MV-4-11 (cell line): ENCODE measurements at places on chromosomes 11 and 22.

DNA sequence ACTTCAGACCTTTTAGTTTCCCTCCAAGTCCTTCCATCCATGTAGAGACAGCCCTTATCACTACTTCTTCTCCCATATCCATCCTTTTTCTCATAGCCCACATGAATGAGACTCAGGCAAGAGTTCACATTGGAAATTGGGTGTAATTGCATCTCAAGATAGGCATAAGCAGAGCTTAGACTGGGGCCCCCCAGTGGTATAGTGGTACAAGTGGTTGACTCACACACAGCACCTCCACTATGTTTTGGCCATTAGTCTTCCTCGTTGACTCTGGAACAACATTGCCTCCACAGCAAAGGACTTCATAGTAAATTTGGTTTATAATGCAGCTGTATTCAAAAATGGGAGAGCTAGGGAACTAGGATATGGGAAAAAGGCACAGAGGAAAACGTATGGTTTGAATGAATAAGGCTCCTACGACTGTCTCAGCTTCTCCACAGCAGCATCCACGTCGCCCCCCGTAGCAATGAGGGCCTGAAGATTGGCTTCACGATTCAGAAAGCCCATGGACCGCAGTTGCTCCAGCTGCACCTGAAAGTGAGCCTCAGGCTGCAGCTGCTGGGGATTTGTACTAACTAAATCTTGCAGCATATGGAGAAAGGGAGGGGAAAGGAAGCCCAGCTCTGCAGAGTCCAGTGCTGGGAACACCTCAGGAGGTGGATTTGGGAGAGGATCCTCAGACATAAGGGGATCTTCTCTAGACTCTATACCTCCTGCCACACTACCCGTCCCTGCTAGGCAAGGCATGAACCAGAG, 2.4 kb downstream of the UBQLN3 start:
- DNase-seq: no peak

DNA sequence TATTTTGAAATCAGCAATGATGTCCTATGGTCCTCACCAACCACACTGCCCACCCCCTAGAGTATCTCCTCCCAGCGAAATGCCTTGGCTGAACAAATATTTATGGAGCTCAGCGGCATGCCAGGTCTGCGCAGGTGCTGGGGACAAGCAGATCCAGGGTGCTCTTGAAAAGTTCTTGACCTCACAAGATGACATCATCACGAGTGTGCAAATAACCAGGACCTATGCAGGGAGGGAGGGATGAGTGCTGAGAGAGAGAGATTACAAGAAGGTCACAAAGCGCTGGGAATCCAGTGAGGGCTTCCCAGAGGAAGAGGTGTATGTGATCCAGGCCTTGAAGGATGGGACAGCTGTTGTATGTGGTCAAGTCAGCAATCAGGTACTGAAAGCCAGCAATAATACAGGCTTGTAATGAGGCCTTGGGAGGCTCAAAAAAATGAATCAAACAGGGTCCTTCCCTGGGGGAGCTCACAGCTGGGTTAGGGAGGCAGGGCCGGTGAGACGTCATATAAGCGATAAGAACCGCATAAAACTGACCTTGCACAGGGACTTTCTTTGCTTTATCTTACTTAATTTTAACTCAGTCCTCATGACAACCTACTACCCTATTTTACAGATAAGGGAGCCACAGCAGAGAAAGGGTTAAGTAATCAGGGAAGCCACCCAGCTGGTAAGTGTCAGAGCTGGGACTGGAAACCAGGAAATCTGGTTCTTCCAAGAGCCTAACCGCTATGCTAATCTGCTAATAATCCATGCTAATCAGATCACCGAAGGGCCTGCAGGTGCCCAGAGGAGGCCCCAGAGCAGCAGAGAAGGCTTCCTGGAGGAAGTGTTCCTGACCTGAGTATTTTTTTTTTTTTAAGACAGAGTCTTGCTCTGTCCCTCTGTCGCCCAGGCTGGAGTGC, 8.2 kb downstream of the ARRB1 start:
- peak; percentile 49 for DNase-seq

- no peak for DNase-seq
These were observed 58.8 kb upstream of the SYN3 start for GRCh38 chr22:33116841-33117547.

DNA sequence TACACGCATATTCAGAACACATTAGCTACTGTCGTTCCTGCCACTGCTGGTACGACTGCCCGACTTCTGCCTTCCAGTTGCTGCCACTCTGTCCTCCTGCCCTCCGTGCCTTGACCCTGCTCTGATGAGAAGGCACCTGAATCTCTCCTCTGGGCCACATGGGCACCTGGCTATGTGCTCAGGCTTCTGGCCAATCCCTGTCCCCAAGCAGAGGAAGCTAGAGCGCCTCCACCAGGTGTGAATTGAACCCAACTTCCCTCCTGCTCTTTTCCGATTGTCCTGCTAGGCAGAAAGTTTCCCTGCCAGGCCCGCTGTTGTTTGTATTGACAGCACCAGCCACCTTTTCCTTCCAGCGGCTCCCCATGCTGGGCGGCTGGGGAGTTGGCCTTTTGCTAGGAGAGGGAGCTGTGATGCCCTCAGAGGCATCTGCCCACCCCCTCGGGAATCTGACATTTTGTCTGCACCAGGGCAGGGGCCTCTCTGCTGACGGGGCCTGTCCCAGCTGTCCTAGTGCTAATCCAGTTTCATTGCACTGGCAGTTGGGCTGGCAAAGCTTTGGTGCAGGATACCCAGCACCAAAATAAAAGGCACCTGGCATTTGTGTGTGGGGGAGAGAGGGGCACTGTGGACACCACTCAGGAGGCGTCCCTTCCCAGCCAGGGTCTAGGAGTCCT, 118.0 kb downstream of the GRIK4 start:
- DNase-seq: no peak

- DNase-seq: peak; percentile 61
These were observed 5.3 kb upstream of the GALR3 start for GRCh38 chr22:37817705-37818408.

- DNase-seq: peak; percentile 64
These were observed 101.0 kb downstream of the PTPRJ start for GRCh38 chr11:48081151-48082010.

- DNase-seq: no peak
These were observed 13.2 kb downstream of the MYH9 start for GRCh38 chr22:36374603-36375024.

GRCh38 chr22:32827049-32827602, 25.6 kb downstream of the TIMP3 start:
- no peak for DNase-seq

DNA sequence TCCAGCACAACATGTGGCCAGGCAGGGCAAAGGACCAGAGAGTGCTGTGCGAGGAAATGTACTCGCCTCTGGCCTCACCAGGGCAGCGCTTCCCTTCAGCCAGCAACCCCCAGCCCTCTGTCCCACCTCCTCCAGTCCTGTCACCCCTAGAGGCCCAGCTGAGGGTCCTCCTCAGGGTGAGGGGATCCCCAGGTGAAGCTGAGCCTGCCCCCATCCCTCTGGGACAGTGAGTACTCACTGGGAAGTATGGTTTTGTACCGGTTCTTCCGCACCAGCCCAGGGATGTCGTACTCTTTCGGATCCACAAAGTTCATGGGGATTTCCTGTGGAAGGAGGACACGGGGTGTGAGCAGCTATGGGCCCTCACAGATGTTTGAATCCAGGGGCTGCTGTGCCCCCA, 11.7 kb upstream of the IGSF22 start:
- no peak for DNase-seq

- no peak for DNase-seq
These were observed 946.5 kb upstream of the RAG2 start for GRCh38 chr11:37544491-37544890.

GRCh38 chr11:1023811-1024596, 12.5 kb downstream of the MUC6 start:
- DNase-seq: no peak

DNA sequence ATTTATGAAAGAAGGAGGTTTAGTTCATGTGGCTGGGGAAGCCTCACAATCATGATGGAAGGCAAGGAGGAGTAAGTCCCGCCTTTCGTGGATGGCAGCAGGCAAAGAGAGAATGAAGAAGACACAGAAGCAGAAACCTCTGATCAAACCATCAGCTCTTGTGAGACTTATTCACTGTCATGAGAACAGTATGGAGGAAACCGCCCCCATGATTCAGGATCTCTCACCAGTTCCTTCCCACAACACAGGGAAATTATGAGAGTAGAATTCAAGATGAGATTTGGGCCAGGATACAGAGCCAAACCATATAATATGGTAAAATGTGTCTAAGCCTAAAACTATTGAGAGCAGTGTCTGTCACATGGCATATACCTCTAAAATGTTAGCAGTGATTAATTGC, 503.8 kb upstream of the CCDC179 start:
- DNase-seq: no peak

- DNase-seq: no peak
These were observed 654.6 kb upstream of the API5 start for GRCh38 chr11:42657169-42657568.

DNA sequence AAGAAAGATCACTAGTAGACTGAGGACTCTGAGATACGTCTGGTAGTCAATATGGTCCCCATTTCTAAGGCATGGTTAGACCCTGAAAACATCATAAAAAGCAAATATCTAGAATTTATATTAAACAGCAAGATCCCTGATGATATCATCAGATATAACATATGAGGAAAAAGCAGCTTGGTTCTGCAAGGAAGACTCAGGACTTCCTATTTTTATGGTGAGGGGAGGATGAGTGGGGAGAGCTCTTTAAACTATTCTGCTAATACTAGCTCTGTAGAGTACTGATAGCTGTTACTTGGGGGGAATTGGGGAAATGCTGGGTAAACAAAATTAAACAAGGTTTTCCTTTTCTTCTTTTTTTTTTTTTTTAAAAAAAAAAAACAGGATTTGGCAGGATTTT, 235.8 kb downstream of the SWAP70 start:
- no peak for DNase-seq

GRCh38 chr11:77522215-77522614, 48.3 kb upstream of the PAK1 start:
- no peak for DNase-seq

GRCh38 chr11:133955081-133955891, 1.5 kb downstream of the IGSF9B start:
- DNase-seq: no peak

GRCh38 chr22:29587938-29588699, 7.2 kb upstream of the NIPSNAP1 start:
- DNase-seq: peak; percentile 27

DNA sequence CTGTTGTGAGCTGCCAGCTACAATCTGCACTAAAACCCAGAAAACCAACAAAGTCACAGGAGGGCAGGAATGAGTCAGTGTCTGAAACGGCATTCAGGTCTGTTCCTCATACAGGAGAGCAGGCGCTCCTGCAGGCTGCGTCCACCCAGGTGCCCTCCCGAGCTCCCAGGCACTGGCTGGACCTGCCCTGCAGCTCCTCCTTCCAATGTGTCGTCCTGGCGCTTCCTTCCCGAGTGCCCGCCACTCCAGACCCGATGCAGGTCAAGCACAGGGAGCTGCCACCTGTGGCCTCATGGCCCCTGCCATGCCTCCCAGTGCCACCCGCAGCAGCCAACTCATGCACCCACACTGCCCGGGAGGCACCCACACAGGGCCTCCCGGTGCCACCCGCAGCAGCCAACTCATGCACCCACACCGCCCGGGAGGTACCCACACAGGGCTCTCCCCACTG, 12.0 kb downstream of the BRD1 start:
- no peak for DNase-seq

DNA sequence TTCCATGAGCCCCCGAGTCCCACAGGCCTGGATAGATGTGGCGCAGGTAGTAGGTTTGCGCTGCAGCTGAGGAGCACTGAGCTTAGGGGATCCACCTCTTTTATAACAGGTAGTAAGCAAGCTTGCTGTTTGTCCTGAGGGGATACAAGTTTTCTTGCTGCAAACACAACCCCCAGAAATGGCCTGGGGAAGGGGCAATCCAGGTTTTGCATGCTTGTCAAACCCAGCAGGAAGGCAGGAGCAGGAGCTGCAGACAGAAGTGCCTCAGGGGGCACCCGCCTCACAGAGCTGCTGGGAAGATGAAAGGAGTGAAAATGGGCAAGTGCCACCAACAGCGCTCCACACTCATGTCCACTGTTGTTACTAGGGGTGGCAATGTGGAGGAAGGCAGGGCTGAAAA, 18.5 kb downstream of the APOL5 start:
- no peak for DNase-seq
